Activated T-cell treated with anti-CD3 and anti-CD28 coated beads for 24 hours (primary cell): ENCODE measurements at places on chromosomes 5 and 9.

- DNase-seq, result no peak
Observed at GRCh38 chr5:38968665-38969064, 105.5 kb downstream of the RICTOR start.

DNA sequence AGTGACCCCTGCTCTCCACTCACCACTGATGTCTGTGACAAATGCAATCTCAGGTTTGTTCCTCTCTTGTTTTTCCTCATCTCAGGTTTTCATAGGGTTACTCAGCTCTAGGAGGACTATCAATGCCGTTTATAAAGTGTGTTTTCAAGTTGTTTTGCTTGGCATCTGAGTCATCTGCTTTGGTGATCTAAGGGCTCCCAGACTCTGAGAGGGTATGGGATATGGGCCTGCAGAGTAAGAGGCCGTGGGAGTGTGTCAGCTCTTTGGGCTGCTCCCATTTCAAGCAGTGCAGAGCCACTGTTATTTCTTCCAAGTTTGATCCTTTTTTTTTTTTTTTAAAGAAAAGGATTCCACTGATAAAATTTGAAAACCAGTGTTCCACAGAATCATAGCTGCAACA, 46.3 kb downstream of the NNT start:
- no peak for DNase-seq

DNA sequence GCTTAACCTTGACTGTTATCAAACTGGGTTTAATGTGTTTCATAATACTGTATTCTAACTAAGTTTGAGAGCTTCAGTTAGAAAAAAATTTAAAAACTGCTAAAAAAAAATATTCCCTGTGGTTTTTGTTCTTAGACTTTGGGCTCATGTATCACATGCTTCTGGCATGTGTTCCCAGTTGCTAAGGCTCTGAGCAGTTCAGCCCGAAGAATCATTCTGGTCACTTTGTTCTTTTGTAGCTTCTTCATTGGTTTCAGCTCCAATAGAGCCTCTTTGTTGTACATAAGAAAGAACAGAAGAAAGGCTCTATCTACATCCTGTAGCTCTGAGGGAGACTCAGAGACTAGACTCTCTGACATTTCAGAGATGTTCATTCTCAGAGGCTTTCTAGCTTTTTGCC, 25.6 kb downstream of the KCNN2 start:
- no peak for DNase-seq

DNA sequence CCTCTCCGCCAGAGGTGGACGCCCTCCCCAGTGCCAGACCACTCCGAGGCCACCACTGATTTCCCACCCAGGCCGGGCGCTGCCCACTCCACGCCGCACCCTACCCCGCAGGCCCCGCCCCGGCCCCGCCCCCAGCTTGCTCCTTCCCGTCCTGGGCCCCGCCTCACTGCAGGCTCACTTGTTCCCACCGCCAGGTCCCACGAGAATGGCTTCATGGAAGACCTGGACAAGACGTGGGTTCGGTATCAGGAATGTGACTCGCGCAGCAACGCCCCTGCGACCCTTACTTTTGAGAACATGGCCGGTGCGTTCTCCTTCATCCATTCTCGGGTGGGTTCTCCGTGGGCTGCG, 6.5 kb downstream of the LRRC26 start:
- DNase-seq, result no peak

GRCh38 chr9:113790093-113790492, 86.0 kb upstream of the ZNF618 start:
- DNase-seq, result no peak
